ENCODE measurements at places on chromosomes 3 and 15. TPM values are rescaled to one million over a fixed set of nuclear protein-coding genes. Genes with fewer than 3 reads are reported as not detected.

Gene ZBTB20
- 6.5 TPM for polyA plus RNA-seq

Gene MAP1A
- 9.0 TPM for polyA plus RNA-seq

Gene GPR27
- polyA plus RNA-seq = 7.5 TPM

Gene COL7A1
- polyA plus RNA-seq = 22.5 TPM

Gene HOMER2
- 24.6 TPM for polyA plus RNA-seq

Gene SLC22A13
- 5.0 TPM for polyA plus RNA-seq

Gene ZNF592
- polyA plus RNA-seq = 32.0 TPM

Gene LPP
- polyA plus RNA-seq = 22.1 TPM

Gene TRH
- polyA plus RNA-seq = 0.25 TPM

Gene SLC51B
- 8.5 TPM for polyA plus RNA-seq

Gene GOLGA8G
- not detected for polyA plus RNA-seq

Gene CCDC13
- 2.6 TPM for polyA plus RNA-seq

Gene ACTC1
- polyA plus RNA-seq = 3.7 TPM

Gene CNTN6
- 2.9 TPM for polyA plus RNA-seq

Gene MYZAP
- polyA plus RNA-seq = 5.4 TPM

Gene PTH1R
- 233 TPM for polyA plus RNA-seq
